Activated CD8-positive, alpha-beta T cell treated with anti-CD3 and anti-CD28 coated beads, Interleukin-2, amount 10 ng/mL, durations not matched to agents 7 days and 5 days (primary cell): ENCODE measurements at places on chromosomes 3 and 15. TPM values are rescaled to one million over a fixed set of nuclear protein-coding genes. Genes with fewer than 3 reads are reported as not detected.

DNA sequence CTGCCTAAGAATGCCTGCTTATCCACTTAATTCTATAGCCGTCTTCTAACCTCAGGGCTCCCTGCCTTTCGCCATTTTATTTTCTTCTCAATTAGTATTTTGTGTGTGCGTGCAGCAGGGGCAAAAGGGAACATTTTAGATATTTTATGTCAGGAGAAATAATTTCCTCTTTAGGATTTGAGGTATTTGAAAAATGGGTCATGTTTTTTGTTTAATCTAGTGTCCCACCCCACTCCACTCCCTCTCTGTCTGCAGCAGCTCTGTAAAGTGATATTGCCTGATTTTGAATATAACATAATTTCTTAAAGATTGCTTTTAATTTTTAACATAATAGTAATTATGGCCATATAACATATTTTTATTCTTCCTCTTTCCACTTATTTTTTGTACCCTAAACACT is 593.2 kb upstream of the DPPA4 start:
- no peaks in the 10 kb centered on the region for H3K36me3 ChIP-seq
- no peak overlapping the region for H3K4me3 ChIP-seq
- no peaks in the 10 kb centered on the region for H3K27me3 ChIP-seq
- no peak overlapping the region for H3K27ac ChIP-seq

DNA sequence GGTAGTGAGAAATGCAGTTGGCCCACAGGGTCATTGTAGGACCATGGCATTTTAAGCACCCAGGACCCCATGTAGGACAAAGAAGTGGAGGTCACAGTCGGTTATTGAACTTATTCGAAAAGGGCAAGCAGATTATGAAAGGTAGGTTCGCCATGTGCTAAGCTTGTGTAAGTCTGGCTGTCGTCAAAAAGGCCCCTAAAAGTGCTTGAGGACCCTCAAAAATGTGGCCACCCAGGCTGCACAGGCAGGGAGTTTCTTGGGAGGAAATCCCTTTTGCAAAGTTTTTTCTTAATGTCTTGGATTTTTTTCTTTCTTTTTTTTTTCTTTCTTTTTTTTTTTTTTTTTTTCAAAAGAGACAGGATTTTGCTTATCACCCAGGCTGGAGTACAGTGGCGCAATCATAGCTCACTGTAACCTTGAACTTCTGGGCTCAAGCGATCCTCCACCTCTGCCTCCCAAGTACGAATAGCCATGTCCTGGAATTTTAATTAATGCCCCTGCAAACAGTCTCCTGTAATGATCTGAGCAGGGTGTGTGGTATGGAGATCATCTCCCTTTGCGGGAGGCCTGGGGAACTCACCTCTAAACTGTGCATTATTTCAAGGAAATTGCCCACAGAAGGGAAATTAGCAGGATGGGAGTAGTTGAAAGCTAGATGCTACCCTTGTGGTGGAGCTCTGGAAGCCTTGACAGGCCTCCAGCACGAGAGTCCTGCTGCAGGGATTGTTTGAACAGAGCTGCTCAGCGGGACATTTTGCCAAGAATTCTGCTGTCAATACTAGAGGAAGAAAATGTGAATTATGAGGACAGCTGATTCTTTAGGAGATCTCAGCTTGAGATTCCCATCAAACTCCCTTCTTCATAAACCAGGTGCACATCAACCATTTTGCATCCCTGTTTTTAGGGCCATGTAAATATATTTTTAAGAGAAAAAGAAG is 28.4 kb downstream of the THSD4 start:
- H3K4me3 ChIP-seq, result no peak overlapping the region
- DNase-seq, result no peak
- H3K4me1 ChIP-seq, result no peaks in the 10 kb centered on the region
- peaks cover 3% of the 10 kb centered on the region for H3K27me3 ChIP-seq

DNA sequence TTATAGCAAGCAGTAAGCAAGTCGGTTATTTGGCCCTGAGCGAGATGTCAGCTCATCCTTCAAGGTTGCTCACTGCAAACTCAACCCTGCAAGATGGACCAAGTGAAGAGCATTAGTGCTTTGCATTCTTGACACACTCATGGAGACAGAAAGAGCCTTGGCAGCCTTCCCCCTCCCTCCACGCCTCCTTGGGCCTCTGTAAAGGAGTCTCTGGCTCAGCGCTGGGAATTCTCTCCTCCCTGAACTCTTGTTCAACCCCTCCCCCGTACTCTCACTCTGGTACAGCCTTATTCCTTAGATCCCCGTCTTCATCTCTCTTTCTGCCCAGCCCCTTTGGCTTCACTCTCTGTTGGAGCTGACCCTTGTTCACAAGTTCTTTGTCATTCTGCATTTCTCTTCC is 2.2 kb upstream of the CX3CR1 start:
- H3K36me3 ChIP-seq, result no peaks in the 10 kb centered on the region
- H3K27ac ChIP-seq, result no peak overlapping the region
- no peak for DNase-seq
- H3K4me1 ChIP-seq, result peaks cover 36% of the 10 kb centered on the region
- H3K4me3 ChIP-seq, result no peak overlapping the region
- H3K27me3 ChIP-seq, result peaks cover 7% of the 10 kb centered on the region

Gene CASR
- not detected for total RNA-seq

DNA sequence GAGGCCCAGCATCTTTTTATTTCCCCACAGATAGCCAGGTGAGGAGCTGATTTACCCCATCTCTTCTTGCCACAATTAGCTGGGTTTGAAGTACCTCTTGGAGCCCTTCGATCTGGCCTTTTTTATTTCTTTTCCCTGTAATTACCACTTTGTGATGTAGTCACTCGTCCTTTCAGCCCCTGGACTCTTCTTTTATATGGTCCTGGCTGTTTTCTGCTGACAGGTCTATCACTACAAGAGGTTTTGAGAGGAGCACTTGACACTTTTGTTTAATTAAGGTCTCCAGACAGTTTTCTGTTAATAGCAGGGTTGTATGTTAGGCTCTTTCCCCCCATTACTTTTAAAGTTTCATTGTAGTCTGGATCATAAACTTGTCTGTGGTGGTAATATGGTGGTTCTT is 11.8 kb downstream of the ATXN7 start:
- no peak for DNase-seq
- no peak overlapping the region for H3K4me3 ChIP-seq
- peaks cover 35% of the 10 kb centered on the region for H3K4me1 ChIP-seq
- H3K36me3 ChIP-seq, result peaks cover 20% of the 10 kb centered on the region

GRCh38 chr15:64536244-64536836 is 76.0 kb downstream of the ZNF609 start:
- H3K36me3 ChIP-seq, result peaks cover 17% of the 10 kb centered on the region
- H3K4me3 ChIP-seq, result no peak overlapping the region
- peaks cover 39% of the 10 kb centered on the region for H3K4me1 ChIP-seq
- DNase-seq, result no peak
- H3K27ac ChIP-seq, result peak overlapping the region; percentile 31

Gene PPP1R14D
- total RNA-seq, result not detected

- no peak for DNase-seq
- H3K36me3 ChIP-seq, result no peaks in the 10 kb centered on the region
- H3K4me1 ChIP-seq, result no peaks in the 10 kb centered on the region
- H3K4me3 ChIP-seq, result no peak overlapping the region
These were observed 74.7 kb upstream of the GAP43 start for GRCh38 chr3:115548611-115549010.

- no peaks in the 10 kb centered on the region for H3K27me3 ChIP-seq
- DNase-seq, result peak; percentile 53
- H3K4me1 ChIP-seq, result peaks cover 34% of the 10 kb centered on the region
These were observed 12.1 kb upstream of the LOXL1 start for GRCh38 chr15:73914145-73914544.

DNA sequence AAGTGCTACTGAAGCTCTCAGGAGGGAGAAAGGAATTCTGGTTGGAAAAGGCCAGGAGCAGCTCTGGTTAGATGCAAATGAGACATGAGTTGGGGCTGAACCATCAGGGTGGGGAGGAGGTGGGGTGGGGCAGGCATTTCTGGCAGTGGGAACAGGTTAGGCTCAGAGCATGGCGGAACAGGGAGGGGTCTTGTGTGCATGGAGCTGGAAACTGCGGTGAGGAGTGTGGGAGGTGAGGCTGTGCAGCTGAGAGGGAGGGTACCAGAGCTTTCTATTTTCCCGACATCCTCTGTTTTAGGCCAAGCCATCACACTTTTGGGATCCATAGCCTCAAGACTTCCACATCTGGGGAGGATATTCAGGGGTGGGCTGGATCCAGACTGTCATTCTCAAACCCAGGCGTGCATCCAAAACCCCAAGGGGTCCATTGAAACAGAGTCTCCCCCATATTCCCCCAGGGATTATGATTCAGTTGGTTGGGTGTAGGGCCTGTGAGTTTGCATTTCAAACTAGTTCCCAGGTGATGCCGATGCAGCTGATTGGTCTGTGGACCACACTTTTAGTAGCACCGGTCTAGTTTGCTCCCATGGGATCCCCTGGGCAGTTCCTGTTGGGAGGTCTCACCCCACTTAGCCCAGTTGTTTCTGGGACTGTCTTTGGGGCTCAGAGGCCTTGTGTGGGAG is 100.9 kb upstream of the TLE3 start:
- H3K4me1 ChIP-seq, result no peaks in the 10 kb centered on the region
- H3K27ac ChIP-seq, result no peak overlapping the region
- no peak for DNase-seq
- H3K27me3 ChIP-seq, result peaks cover 11% of the 10 kb centered on the region
- H3K36me3 ChIP-seq, result no peaks in the 10 kb centered on the region
- H3K4me3 ChIP-seq, result no peak overlapping the region

- H3K27me3 ChIP-seq, result no peaks in the 10 kb centered on the region
- H3K27ac ChIP-seq, result peak overlapping the region; percentile 99
- H3K4me3 ChIP-seq, result peak overlapping the region; percentile 99
- no peak for DNase-seq
- H3K4me1 ChIP-seq, result peaks cover 40% of the 10 kb centered on the region
These were observed 607 bp downstream of the MRPL47 start for GRCh38 chr3:179603831-179604230.

Gene CHRFAM7A
- total RNA-seq, result 1.9 TPM

Gene CHRNA7
- total RNA-seq, result 0.24 TPM

DNA sequence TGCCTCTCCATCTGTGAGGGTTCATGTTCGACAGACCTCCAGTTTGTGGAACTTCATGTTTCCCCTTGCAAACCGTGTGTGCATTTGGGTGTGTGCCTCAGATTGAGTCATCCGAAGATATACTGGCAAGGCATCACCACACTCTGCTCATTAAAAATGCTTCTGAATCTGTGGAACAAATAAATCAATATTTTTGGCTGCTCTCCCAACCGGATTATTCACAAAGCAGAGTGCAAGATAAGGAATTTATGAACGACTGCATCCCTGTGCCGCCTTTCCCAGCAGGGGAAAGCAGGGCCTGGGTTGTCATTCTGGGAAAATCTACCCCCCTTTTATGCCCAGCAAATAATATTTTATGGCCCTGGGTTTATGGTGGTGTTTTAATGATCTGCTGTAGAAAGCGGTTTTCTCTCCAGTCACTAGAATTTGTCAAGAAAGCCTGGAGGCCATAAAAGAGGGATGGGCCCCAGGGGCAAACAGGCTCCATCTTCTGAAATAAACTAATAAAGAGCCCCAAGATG is 4.2 kb upstream of the WNT5A start:
- H3K36me3 ChIP-seq, result no peaks in the 10 kb centered on the region
- peaks cover 41% of the 10 kb centered on the region for H3K27me3 ChIP-seq
- no peak overlapping the region for H3K27ac ChIP-seq
- H3K4me3 ChIP-seq, result no peak overlapping the region

DNA sequence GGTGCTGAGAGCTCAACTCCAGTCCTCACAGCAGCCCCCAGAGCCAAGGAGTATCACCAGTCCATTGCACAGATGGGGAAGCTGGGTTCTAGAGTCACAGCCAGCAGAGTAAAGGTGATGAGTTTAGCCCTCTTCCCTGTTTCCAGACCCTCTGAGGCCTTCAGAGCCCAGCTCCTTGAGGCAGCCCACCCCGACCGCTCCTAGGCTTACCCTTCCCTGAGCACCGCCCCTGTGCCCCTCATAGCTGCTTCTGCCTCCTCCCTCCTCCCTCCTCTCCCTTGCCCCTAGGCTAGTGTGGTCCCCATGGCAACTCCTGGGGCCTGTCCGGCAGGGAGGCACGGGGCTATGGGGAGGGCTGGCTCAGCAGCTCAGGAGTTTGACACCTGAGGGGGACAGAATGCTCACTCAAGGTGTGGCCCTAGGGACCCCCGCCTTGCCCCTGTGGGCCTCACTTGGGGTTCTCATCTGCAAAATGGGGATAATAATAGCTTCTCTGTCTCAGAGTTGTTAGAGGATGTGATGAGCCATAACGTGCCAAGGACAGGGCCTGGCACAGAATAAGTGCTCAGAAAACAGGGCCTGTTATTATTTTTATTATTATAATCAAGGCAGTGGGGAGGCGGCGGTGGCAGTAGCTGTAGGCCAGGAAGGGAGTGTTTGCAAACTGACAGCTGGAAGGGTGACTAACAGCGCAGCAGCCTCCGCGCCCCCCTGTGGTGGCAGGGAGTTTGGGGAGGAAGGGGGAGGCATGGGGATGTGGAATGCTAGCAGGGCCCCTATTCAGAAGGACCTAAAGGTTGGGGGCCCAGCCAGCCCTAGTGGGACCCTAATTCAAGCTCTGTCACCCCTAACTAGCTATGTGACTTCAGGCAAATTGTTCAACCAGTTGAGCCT is 11.5 kb downstream of the CSK start:
- peaks cover 63% of the 10 kb centered on the region for H3K36me3 ChIP-seq
- H3K27me3 ChIP-seq, result no peaks in the 10 kb centered on the region
- H3K4me3 ChIP-seq, result peak overlapping the region; percentile 19
- peak; percentile 79 for DNase-seq

Gene P2RY13
- not detected for total RNA-seq

- H3K4me1 ChIP-seq, result peaks cover 4% of the 10 kb centered on the region
- no peak for DNase-seq
- H3K4me3 ChIP-seq, result no peak overlapping the region
- no peaks in the 10 kb centered on the region for H3K27me3 ChIP-seq
These were observed 11.6 kb downstream of the GORASP1 start for GRCh38 chr3:39095778-39096177.

- no peak overlapping the region for H3K4me3 ChIP-seq
- no peaks in the 10 kb centered on the region for H3K4me1 ChIP-seq
- no peak for DNase-seq
- H3K27ac ChIP-seq, result no peak overlapping the region
These were observed 189.9 kb downstream of the SOX2 start for GRCh38 chr3:181901626-181902025.

DNA sequence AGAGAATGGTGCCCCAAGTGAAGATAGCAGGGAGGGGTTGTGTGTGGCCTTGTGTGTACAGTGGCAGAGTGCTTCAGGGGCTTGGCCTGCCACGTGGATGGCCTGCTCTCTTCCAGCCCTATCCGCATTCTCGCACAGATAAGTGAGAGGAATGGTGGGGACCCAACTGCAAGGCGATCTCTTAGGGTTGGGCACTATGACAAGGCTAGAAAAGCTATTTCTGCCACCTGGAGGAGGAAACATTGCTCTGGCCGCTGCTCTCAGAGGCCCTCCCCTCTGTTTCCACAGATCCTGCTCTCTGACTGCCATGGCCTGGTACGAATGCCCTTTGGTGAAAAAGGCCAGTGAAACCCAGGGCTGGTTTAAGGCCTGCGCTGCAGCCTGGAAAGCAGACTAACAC is 20.6 kb downstream of the EEFSEC start:
- H3K4me1 ChIP-seq, result peaks cover 17% of the 10 kb centered on the region
- no peak overlapping the region for H3K27ac ChIP-seq
- H3K4me3 ChIP-seq, result no peak overlapping the region
- H3K36me3 ChIP-seq, result no peaks in the 10 kb centered on the region
- no peaks in the 10 kb centered on the region for H3K27me3 ChIP-seq

Gene IGSF10
- total RNA-seq, result not detected
